IMR-90 (cell line): ENCODE measurements at places on chromosomes 6 and 20. TPM values are rescaled to one million over a fixed set of nuclear protein-coding genes. Genes with fewer than 3 reads are reported as not detected.

Gene PTCRA
- total RNA-seq = not detected in 2 replicates

Gene GATA5
- not detected in 2 replicates for total RNA-seq

Gene GRIK2
- 15.2 and 15.8 TPM in 2 replicates for total RNA-seq

Gene SIRPD
- not detected in 2 replicates for total RNA-seq

Gene KCNQ2
- total RNA-seq = not detected in 2 replicates

Gene KCNB1
- total RNA-seq = not detected in 2 replicates

GRCh38 chr6:34067814-34068213 lies 78.1 kb downstream of the GRM4 start:
- no peak for DNase-seq

DNA sequence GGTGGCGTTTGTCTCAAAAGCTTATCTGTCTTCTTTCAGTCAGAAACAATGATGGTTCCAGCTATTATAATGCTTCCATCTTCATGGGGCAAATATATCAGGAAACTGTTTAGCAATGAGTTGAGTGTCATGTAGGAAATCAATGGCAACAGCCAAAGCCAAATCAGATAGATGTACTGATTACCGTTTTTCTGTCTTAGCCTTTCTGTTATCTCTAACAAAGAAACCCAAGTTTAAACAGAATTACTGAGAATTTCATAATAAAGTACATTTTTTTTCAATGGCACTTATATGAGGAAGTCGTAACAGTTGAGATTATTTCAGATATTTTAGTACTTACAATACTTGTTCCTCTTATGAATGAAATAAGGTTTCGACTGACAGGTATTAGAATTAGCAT lies 1.2 kb downstream of the NOX3 start:
- no peak for DNase-seq

- peak; percentile 41 for DNase-seq
These were observed 4.6 kb upstream of the EDEM2 start for GRCh38 chr20:35151736-35152135.

- peak; percentile 27 for DNase-seq
These were observed 24.2 kb downstream of the MGME1 start for GRCh38 chr20:17992847-17993513.

- DNase-seq = no peak
These were observed 129.9 kb upstream of the RIPOR2 start for GRCh38 chr6:25065666-25066065.

DNA sequence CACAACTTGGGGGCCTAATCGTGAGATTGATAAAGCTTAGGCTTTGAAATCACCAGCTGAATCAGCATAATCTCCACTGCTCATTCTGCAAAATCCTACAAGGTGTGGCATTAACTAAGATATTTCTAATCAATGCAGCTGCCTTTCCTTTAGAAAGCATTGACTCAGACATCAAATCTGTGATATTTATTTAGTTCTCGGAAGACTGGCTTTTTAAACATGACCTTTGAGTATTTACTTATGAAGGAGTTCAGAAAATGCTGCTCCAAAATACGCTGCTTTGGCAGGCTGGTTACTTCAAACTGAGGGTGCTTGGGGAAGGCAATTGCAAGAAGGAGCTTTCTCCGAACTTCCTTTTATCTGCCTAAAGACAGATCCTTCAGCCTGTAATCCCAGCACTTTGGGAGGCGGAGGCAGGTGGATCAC lies 23.7 kb upstream of the FUCA2 start:
- DNase-seq = no peak

DNA sequence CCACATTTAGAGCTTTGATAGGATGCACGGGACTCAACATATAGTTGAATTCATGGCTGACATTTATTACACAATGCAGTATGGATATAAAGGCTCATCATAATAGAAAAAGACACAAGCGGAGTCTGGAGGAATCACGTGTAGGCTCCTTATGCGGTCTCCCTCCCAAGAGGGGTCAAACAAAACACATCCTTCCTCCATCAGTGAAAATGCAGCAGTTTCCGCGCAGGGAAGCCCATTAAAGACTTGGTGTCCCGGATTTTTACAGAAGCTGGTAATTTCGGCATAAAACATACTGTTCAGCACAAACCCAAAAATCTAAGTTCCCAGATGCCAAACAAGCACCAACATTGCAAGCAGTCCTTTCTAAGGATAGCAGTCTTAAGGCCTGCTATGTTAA lies 1.1 kb downstream of the USP45 start:
- peak; percentile 15 for DNase-seq
